GM19239 (cell line): ENCODE measurements at places on chromosomes 7 and 10.
A peak's percentile ranks its signal among the peaks of the same experiment; 100 is the strongest.

GRCh38 chr7:22675421-22675820, 51.6 kb upstream of the IL6 start:
- no peak for DNase-seq

- DNase-seq: no peak
These were observed 93.5 kb upstream of the KIAA1217 start for GRCh38 chr10:24115403-24115802.

DNA sequence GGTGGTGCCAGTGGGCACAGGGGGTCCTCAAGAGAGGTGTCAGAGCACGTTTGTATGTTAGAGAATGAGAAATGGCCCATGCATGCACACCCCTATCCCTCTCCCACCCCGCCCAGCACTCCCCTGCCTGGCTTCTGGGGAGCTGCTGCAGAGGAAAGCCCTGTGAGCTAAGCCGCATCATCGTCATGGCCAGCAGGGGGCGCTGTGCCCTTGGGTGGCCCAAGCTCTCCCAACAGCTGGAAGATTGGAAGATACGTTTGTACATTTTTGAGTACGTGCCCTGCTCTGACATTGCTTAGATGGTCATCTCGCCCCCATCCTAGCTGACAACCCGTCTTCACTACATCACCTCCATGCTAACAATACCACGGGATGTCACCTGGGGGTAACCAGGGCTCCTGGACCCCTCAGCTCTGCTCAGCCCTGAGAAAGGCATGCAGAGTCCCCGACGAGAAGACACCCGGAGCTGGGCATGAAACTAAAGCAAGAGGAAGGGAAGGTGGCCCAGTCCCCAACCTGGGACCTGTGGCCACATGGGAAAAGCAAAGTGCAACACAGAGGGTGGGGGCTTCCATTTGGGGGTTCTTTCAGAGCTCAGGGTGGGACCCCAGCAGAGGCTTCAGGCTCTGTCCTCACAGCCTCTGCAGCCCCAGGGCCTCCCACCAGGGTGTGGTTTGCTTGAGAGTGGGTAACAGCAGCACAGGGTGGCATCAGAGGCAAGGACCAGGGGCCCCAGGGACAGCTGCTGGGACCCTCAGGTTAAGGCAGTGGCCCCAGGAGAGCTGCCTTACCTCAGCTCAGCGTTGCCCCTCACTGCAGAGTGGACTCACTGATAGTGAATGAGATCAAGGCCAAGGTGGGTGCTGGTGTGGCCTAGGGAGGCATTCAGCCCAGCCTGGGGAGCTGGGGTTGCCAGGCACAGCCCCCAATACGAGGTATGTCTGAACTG, 136.6 kb downstream of the PTPN20 start:
- peak; percentile 69 for DNase-seq

GRCh38 chr7:6161463-6162330, 110.7 kb downstream of the CYTH3 start:
- no peak for DNase-seq

GRCh38 chr7:77783545-77783944, 14.7 kb downstream of the TMEM60 start:
- no peak for DNase-seq

GRCh38 chr10:24706479-24707118, 17.1 kb downstream of the ARHGAP21 start:
- no peak for DNase-seq

GRCh38 chr10:27819781-27820531, 74.3 kb upstream of the MKX start:
- no peak for DNase-seq
